ENCODE measurements at places on chromosomes 3 and 15.

GRCh38 chr3:106810300-106810875 is 566.9 kb upstream of the CCDC54 start:
- DNase-seq, result no peak

- DNase-seq, result no peak
Observed at GRCh38 chr15:84992157-84992944, 10.7 kb downstream of the PDE8A start.

GRCh38 chr15:68823561-68823960 is 2.9 kb upstream of the ANP32A start:
- DNase-seq, result no peak

- DNase-seq, result no peak
Observed at GRCh38 chr15:82852941-82853561, 43.6 kb downstream of the WHAMM start.

GRCh38 chr3:71153713-71154112 is 429.8 kb downstream of the FOXP1 start:
- DNase-seq, result no peak

- DNase-seq, result no peak
Observed at GRCh38 chr3:197183582-197183981, 114.8 kb downstream of the DLG1 start.

DNA sequence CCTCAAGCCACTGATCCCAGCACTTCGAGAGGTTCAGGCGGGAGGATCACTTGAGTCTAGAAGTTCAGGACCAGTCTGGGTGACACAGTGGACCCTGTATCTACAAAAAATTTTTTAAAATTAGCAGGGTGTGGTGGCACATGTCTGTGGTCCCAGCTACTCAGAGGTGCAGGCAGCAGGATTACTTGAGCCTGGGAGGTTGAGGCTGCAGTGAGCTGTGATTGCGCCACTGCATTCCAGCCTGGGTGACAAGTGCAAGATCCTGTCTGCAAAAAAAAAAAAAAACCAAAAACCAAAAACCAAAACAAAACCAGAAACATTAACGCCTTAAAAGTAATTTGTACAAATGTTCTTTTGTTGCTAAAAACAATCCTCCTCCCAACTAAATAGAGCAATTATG is 27.9 kb upstream of the SLC12A8 start:
- DNase-seq, result no peak

DNA sequence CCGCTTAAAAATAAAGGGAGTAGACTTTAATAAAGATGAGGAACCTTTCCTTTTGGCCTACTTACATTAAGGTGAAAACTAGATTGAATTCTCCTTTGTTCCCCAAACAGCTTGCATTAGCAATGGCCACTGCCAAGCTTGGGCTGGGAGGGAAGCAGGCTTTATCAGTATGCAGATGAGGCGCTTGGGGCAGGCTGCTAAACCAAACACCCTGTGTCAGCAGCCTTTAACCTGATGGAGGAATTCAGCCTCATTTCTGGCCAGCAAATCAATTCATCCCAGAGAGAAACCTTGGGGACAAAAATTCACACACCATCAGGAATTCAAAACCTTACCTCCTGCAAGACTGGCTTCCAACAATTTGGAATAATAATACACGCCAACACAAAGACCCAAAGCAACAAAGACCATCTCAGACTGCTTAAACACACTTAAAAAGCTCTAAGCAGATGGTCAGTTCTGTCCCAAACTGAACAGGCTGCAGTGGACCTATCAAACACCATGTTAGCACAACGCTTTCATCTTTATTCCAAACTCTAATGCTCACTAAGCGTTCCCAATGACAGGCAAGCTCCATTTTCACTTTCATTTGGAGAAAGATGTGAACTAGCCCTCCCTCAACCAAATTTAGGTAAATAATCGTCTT is 255.1 kb upstream of the CMC1 start:
- DNase-seq, result no peak

GRCh38 chr3:105274958-105275357 is 91.8 kb upstream of the ALCAM start:
- no peak for DNase-seq

DNA sequence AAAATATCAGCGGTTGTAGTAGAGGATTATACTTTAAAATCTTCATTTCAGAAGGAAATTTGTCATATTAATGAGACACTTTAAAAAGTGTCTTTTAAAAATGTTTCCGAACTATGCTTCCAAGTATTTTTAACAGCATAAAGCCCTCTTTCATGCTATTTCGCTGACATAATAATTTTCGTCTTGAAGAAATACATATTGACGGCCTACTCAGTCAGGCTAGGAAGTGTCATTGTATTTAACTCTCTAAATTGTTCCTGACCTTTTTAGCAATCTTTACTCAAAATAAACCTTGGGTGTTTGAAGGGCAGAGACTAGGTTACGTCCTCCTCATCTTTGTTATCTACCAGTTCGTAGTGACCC is 806 bp upstream of the LRRC28 start:
- no peak for DNase-seq

DNA sequence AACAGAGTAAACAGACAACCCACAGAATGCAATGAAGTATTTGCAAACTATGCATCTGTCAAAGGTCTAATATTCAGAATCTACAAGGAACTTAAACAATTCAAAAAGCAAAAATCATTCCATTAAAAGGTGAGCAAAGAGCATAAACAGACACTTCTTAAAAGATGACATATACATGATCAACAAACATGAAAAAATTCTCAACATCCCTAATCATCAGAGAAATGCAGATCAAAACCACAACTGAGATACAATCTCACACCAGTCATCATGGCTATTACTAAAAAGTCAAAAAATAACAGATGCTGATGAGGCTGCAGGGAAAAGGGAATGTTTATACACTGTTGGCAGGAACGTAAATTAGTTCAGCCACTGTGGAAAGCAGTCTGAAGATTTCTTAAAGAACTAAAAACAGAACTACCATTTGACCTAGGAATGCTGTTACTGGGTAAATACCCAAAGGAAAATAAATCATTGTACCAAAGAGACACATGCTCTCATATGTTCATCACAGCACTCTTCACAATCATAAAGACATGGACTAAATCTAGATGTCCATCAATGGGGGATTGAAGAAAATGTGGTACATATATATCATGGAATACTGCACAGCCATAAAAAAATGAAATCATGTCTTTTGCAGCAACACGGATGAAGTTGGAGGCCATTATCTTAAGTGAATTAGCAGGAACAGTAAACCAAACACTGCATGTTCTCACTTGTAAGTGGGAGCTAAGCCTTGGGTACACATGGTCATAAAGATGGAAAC is 393.3 kb upstream of the CBLB start:
- no peak for DNase-seq

GRCh38 chr3:81592101-81592500 is 169.3 kb downstream of the GBE1 start:
- DNase-seq, result no peak

DNA sequence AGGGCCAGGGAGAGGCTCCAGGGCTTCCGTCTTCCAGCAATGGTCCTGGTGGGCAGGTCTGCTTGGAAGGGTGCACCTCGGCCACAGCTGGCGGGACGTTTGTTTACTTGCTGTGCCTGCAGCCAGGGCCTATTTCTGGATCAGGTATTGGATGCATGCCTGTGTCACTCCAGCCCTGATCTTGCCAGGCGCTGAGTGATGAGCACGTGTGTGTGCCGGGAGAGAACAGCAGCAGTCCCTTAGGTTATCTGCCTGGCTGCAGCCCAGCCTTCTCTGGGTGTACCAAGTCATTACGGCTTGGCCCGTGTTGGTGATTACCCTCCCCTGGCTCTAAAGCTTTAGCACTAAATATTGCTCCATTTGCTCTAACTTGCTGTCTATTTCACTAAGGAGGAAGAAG is 14.9 kb downstream of the CCDC32 start:
- no peak for DNase-seq

DNA sequence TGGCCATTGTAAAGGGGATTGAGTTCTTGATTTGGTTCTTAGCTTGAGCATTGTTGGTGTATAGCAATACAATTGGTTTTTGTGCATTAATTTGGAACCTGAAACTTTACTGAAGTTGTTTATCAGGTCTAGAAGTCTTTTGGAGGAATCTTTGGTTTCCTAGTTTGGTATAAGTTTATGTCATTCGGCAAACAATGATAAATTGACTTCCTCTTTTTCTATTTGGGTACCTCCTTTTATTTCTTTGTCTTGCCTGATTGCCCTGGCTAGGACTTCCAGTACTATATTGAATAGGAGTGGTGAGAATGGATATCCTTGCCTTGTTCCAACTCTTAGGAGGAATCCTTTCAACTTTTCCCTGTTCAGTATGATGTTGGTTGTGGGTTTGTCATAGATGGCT is 32.1 kb downstream of the SPESP1 start:
- no peak for DNase-seq

DNA sequence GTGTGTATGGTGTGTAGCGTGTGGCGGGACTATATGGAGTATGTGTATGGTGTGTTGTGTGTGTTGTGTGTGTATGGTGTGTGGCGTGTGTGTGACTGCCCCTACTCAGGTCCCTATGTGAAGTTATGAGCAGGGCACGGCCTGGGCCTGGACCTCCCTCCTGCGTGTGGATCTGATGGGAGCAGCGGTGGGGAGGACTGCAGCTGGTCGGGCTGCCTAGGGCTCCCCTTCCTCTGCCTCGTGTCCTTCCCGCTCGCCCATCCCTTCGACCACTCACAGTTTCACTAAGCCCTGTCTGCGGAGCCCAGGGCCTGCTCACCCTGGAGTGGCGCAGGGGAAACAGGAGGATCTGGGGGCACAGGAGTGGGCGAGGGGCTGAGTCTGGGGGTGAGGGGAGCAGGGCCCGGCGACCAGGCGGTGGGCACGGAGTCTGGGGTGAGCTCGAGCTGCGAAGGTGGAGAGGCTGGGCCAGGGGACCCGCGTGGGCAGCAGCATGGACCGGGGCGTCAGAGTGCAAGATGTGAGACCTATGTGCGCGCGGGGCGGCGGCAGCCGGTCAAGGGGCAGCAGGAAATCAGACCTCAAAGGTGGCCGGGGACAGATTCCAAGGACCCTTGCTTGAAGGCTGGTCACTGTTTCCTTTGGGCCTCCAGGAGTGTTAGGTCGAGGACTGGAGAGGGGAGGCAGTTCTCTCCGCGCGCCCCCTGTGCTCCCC is 26.6 kb downstream of the GABRA5 start:
- no peak for DNase-seq

- no peak for DNase-seq
Observed at GRCh38 chr3:9279966-9280365, 30.5 kb upstream of the SRGAP3 start.

DNA sequence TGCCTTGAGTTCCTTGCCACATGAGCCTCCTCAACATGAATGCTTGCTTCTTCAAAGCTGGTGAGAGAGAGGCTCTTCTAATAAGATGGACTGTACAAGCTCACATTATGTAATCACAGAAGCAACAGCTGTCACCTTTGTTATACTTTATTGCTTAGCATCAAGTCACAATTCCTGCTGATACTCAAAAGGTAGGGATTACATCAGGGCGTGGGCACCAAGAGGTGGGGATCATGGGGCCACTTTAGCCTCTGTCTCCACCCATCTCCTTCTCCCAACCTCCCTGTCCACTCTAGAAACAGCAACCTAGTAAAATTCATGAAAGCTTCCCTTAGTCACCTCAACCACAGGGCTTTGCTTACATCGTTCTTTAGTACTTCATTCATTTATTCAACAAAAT is 95.9 kb downstream of the FAM43A start:
- DNase-seq, result no peak

GRCh38 chr3:12470680-12471079 is 13.6 kb upstream of the TSEN2 start:
- no peak for DNase-seq

DNA sequence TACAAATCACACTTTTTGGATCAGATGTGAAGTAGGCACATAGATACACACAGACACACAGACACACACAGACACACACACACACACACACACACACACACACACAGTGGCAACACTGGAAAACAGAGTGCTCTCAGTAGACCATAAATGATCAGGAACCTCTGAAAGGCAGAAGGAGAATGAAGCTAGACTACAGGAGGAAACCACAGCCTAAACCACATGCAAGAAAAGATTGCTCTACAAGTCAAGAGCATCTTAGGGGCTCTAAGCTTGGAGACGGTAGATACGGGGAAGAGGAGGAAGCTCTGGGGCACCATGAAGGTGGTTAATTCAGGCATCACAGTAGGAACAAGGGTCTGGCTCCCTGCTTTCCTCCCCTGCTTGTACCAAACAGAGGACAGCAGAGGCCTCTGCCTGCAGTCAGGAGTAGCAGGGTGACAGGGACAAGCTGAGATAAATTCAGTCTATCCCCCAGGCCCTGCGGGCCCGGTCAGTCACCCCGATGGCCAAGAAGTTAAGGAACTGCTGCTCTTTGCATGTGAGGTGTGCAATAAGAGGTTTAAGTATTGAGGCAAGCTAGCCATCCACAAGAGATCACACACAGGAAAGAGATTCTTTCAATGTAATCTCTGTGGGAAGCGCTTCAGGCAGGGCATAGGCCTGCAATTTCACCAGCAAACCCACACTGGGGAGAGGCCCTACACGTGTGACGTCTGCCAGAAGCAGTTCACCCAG is 23.5 kb upstream of the ARPIN start:
- no peak for DNase-seq

DNA sequence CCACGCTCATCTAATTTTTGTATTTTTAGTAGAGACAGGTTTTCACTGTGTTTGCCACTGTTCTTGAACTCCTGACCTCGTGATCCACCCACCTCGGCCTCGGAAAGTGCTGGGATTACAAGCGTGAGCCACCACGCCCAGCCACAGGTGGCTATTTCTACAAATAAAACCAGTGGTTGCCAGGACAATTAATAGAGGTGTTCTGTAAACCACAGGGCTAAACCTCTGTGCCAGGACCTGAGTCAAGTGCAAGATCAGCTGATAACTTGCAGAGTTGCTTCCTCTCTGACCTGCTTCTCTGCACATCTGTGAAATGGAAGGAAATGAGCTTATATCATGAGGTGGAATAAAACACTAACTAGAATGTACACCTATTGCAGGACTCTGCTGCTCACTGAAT is 72.8 kb downstream of the CD200R1L start:
- DNase-seq, result no peak

DNA sequence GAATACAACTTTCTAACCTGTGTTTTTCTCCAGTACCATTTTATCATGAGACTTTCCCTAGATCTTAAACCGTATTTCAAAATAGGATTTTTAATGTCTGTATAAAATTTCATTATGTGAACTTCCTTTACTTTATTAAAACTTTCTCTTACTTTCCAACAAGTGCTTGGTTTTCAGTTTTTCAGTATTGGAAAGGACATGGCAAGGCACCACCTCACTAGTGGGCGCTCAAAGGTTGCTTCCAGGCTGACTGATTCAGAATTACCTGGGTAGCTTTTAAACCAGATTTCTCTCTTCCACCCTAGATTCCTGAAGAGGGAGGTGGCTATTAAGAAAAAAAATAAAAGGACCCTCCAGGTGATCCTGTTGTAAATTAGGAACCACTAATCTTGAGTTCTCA is 236.6 kb downstream of the SOX2 start:
- DNase-seq, result no peak

GRCh38 chr15:84827246-84827645 is 10.1 kb downstream of the ALPK3 start:
- DNase-seq, result no peak

GRCh38 chr3:155188031-155188430 is 105.5 kb downstream of the STRIT1 start:
- no peak for DNase-seq

GRCh38 chr3:107985496-107985895 is 105.3 kb downstream of the CD47 start:
- DNase-seq, result no peak
